ENCODE measurements at places on chromosomes 3 and 15.

GRCh38 chr3:116601206-116601605, 108.4 kb upstream of the TUSC7 start:
- no peaks in the 10 kb centered on the region for H3K4me1 ChIP-seq
- no peak for DNase-seq

DNA sequence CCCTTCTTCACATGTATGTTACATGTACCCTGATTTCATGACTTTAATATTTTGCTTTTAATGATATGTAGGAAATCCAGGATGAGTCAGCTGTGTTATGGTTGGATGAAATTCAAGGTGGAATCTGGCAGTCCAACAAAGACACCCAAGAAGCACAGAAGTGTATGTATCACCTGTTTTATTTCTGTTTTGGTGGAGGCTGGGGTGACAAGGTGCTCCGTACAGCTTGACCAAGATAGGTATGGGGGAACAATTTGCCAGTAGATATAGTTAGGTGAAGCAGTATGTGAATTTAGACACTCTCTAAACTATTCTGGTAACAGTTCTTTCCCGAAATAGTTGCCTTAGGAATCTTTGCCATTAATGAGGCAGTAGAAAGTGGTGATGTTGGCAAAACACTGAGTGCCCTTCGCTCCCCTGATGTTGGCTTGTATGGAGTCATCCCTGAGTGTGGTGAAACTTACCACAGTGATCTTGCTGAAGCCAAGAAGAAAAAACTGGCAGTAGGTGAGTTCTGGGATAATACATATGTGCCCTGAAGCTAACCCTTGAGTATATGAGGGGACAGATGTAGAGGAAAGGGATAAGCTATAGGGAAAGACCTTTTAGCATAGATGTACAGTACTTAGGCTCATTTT, 63.7 kb upstream of the CRTC3 start:
- no peak overlapping the region for H3K27ac ChIP-seq
- no peak for DNase-seq
- no peak overlapping the region for H3K4me3 ChIP-seq
- no peaks in the 10 kb centered on the region for H3K27me3 ChIP-seq

- no peak overlapping the region for H3K4me3 ChIP-seq
- no peak overlapping the region for H3K27ac ChIP-seq
- no peaks in the 10 kb centered on the region for H3K27me3 ChIP-seq
- no peaks in the 10 kb centered on the region for H3K36me3 ChIP-seq
- no peaks in the 10 kb centered on the region for H3K4me1 ChIP-seq
Measured at GRCh38 chr3:81931265-81932251, 170.1 kb upstream of the GBE1 start.

DNA sequence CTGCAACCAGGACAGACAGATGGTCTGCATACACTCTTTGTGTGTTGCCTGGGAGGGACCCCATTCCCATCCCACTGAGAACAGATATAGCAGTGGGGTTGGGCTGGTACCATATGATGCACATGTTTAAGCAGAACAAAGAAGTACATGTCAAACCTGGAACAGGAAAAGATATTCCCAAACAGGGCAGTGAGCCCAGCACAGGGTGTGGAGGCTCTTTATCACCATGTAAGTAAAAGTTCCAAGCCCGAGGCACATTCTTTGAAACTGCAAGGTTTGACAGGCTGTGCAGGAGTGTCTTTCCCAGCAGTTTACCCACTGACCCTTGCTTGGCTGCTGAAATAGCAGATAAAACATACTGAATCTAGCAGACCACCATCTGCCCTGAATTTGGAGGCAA, 5.3 kb upstream of the ZNF445 start:
- no peak for DNase-seq
- H3K27ac ChIP-seq = no peak overlapping the region
- peaks cover 5% of the 10 kb centered on the region for H3K4me1 ChIP-seq
- no peaks in the 10 kb centered on the region for H3K27me3 ChIP-seq
- no peak overlapping the region for H3K4me3 ChIP-seq

- H3K27me3 ChIP-seq = no peaks in the 10 kb centered on the region
- H3K4me3 ChIP-seq = no peak overlapping the region
- no peaks in the 10 kb centered on the region for H3K36me3 ChIP-seq
- DNase-seq = no peak
- H3K4me1 ChIP-seq = no peaks in the 10 kb centered on the region
- H3K27ac ChIP-seq = no peak overlapping the region
Measured at GRCh38 chr3:128967748-128968355, 26.0 kb downstream of the CFAP92 start.

DNA sequence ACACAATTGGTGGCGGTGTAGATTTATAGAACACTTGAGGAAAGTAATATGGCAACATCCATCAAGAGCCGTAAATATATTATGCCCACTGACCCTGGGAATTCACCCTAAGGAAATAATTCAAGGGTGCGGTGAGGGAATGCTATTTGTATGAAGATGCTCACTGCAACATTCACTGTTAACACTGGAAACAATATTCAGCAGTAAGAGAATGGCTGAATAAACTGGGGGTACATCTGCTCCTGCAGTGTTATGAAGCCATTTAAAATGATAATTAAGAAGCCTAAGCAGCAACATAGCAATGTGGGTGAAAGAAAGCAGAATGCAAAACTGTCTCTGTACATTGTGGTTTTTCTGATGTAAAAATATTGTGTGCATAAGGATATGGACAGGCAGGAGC, 87.6 kb downstream of the RAB11A start:
- no peak overlapping the region for H3K27ac ChIP-seq
- no peaks in the 10 kb centered on the region for H3K36me3 ChIP-seq
- H3K27me3 ChIP-seq = no peaks in the 10 kb centered on the region
- no peaks in the 10 kb centered on the region for H3K4me1 ChIP-seq
- no peak for DNase-seq

DNA sequence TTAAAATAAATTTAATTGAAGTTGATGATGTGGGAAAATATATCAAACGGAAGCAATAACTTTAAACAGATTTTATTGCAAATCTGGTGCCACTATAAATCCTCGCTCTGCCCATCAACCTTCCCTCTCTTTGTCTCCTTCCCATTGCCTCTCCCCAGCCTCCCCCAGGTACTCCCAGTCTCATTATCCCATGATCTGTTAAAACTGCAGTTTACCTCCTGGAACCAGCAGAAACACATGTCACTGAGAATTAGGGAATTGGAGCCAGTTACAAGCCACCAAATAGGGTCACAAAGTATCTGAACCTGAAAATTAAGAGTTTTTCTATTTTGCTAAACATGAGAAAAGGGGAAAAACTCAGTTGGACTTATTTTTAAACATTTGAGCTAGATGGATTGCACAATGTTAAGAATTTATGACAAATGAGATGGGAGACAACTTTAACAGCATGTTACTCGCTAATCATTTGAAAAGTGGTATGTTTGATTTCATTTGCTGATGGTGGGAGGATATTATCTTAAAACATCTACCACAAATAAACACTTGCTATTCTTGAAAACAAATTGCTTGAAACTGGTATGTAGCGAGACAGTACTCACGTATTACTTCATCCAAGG, 2.4 kb downstream of the PLCH1 start:
- H3K27ac ChIP-seq = no peak overlapping the region
- no peak overlapping the region for H3K4me3 ChIP-seq
- no peaks in the 10 kb centered on the region for H3K4me1 ChIP-seq
- no peaks in the 10 kb centered on the region for H3K36me3 ChIP-seq

DNA sequence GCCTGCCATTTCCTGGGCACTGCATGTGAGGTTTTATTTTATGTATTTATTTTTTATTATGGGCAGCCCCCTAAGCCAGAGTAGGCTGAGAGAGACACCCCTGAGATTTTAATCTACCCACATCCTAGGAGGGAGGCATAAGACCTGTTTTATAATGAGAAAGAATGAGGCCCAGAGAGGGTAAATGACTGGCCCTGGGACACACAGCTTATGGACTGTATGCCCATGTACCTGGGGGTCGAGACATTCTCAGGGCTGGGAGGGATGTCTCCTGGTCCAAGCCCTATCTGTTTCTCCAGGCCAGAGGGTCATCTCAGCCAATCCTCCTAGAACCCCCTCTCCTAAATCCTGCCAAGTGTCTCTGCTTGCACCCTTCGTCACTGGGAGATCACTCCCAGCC, 6.1 kb downstream of the PLXND1 start:
- no peaks in the 10 kb centered on the region for H3K27me3 ChIP-seq
- no peak overlapping the region for H3K4me3 ChIP-seq
- no peaks in the 10 kb centered on the region for H3K36me3 ChIP-seq
- H3K4me1 ChIP-seq = peaks cover 60% of the 10 kb centered on the region
- H3K27ac ChIP-seq = no peak overlapping the region
- DNase-seq = no peak
